Stimulated activated CD8-positive, alpha-beta memory T cell treated with anti-CD3 and anti-CD28 coated beads, Interleukin-12 subunit alpha, Interleukin-12 subunit beta, amount 100 ng/mL, for 4 hours (primary cell): ENCODE measurements at places on chromosomes 5 and 9.

GRCh38 chr9:1231998-1232919 is 182.1 kb downstream of the DMRT2 start:
- no peak for DNase-seq

GRCh38 chr9:20692554-20692953 is 8.5 kb downstream of the FOCAD start:
- no peak for DNase-seq

DNA sequence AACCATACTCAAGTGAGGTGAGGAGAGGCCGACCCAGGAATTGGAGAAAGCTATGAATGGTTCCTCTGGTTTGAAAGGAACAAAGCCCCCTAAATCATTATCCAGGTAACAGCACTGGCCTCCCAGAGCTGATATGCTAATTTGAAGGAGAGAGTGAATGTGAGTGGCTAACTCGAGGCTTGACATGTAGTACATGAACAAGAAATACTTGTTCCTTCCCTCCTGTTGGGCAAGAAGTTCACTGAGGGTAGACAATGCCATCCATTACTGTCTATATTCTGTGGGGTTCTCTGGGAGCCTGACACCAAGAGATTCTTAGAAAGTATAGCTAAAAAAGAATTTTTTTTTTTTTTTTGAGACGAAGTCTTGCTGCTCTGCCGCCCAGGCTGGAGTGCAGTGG is 32.5 kb upstream of the ZNF354A start:
- no peak for DNase-seq

- DNase-seq = no peak
Measured at GRCh38 chr9:105232207-105232606, 12.2 kb upstream of the SLC44A1 start.

DNA sequence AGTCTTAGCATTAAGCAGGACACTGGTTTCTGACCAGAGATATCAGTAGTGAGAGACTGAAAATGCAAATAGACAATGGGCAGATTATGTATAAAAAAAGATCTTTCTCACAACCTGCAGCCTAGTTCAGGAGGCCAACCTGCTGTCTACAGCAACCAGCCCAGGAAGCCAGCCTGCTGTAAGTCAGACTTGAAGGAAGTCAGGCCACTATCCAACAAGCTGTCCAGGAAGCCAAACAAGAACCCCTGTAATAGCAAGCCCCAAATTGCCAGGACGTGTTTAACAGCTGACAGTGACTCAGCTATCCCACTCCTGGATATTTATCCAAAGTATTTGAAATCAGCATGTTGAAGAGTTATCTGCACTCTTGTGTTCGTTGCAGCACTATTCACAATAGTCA is 121.8 kb upstream of the SPIN1 start:
- DNase-seq = no peak

GRCh38 chr5:157599565-157599964 is 24.0 kb upstream of the ADAM19 start:
- no peak for DNase-seq

- DNase-seq = no peak
Measured at GRCh38 chr5:180009581-180009980, 62.0 kb downstream of the RNF130 start.

DNA sequence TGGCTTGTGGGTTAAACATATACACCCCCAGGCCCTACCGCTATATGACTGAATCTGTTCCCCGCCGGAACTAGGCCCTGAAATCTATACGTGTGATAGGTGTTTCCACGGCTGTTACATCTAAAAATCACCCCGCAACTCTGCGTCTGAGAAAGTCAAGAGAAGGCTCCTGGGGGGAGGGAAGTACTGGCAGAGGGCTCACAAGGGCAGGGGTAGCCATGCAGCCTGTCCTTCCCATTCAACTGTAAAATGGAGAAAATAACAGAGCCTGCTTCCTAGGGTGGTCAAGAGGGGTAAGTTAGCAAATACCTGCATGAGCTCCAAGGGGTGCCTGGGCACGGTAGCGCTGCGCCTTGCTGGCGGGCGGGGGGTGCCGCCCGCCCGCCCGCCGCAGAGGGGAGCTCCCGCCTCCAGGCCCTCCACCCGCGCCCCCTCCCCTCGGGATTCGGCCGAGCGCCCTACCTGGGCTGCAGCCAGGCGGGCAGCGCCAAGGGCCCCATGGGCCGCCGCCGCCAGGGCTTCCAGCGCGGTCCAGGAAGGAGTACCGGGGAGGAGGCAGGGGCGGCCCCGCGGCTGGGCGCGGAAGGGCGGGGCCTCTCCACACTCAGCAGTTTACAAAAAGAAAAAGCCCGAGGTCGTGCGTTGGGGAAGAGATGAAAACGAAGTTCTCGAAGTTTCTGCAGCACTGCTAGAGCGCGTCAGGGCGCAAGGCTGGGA is at the start of gene HACD4:
TSS of gene HACD4 (minus strand) at position 550 of the 717 bp plus-strand sequence. CDS start at position 500, 50 bp downstream.
- DNase-seq = peak; percentile 47

DNA sequence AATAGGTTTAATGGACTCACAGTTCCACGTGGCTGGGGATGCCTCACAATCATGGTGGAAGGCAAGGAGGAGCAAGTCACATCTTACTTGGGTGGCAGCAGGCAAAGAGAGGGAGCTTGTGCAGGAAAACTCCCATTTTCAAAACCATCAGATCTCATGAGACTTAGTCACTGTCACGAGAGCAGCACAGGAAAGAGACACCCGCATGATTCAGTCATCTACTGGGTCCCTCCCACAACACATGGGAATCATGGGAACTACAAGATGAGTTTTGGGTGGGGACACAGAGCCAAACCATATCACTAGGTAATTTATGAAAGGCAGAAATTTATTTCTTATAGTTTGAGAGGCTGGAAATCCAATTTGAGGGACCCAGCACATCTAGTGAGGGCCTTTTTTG is 40.0 kb downstream of the MTREX start:
- DNase-seq = no peak

DNA sequence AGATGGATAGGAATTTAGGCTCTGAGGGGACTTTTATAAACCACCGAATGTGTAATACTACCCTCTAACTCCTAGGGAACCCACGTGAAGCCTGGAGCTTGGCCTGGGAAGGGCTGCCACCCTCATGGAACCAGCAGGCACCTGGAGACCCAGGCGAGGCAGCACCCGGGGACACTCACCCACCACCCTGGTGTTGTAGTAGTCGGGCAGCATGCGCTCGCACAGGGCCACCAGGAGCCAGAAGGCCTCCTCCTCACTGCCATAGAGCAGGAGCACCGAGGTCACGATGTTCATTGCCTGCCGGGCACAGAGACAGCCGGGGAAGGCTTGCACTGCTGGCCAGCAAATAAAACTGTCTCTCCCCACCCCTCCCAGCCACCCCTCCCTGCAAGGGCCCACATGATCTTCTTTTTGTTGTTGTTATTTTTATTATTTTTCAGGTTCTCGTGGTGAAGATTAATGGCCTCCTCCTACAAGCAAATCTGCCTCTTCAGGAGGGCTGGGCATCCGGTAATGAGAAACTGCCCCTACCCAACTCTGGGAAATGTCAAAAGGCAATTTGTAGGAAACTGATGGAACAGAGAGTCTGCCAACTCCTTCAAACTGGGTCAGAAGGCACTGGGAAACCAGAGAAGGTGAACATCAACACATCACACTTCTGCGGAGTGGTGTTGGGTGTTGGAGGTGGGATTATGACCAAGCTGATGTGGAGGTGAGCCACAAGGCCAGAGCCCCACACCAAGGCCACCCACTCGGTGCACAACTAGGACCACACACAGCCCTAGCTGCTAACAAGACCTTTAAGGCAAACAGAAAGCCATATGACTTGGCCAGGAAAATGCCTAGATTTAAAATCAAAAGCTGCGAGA is 17.4 kb upstream of the MRNIP start:
- no peak for DNase-seq

GRCh38 chr9:91837981-91838731 is 111.9 kb downstream of the ROR2 start:
- no peak for DNase-seq

- DNase-seq = no peak
Measured at GRCh38 chr5:146173597-146173996, 8.9 kb downstream of the LARS1 start.

- DNase-seq = no peak
Measured at GRCh38 chr9:95230046-95230445, 87.5 kb downstream of the FANCC start.

GRCh38 chr5:83255268-83255667 is 177.9 kb downstream of the XRCC4 start:
- DNase-seq = no peak

DNA sequence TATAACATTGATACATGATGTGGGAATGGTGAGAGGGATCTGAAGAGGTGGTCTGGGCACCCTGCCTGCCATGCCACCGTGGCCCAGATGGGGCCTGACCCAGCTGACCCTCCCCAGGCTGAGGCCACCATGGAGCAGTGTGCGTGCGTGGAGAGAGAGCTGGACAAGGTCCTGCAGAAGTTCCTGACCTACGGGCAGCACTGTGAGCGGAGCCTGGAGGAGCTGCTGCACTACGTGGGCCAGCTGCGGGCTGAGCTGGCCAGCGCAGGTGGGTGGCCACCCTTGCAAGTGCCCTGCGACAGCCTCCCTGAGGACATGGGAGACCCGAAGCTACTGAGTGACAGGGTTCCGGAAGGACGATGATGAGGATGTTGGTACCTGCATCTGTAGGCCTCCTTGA is 7.2 kb downstream of the RMND5B start:
- no peak for DNase-seq

GRCh38 chr5:67301285-67301903 is 104.8 kb upstream of the CD180 start:
- DNase-seq = no peak

- no peak for DNase-seq
Measured at GRCh38 chr9:126957687-126958053, 43.1 kb downstream of the RALGPS1 start.

DNA sequence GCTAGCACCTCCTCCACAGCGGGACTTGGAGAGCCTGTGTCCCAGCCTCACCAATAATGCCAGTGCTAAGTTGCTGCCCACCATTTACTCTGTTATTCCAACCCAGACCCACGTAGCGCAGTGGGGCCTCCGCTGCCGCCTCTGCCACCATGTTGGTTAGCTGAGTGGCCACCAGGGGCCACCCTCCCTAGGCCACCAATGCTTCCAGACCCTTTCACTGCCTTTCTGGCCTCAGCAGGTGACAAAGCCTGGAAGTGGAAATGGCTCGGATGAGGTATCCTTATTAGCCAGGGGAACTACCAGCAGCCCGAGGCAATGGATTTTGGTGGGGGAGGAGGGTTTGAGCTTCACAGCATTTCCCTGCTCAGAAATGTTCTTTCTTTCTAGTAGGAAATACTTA is 110.1 kb downstream of the OSTF1 start:
- DNase-seq = no peak

DNA sequence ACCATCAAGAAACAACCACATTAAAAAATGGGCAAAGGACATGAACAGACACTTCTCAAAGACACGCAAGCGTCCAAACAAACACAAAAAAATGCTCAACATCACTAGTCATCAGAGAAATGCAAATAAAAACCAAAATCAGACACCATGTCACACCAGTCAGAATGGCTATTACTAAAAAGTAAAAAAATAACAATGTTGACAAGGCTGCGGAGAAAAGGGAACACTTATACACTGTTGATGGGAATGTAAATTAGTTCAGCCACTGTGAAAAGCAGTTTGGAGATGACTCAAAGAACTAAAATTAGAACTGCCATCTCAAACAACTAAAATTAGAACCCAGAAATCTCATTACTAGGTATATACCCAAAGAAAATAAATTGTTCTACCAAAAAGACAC is 80.4 kb downstream of the CAAP1 start:
- DNase-seq = no peak

DNA sequence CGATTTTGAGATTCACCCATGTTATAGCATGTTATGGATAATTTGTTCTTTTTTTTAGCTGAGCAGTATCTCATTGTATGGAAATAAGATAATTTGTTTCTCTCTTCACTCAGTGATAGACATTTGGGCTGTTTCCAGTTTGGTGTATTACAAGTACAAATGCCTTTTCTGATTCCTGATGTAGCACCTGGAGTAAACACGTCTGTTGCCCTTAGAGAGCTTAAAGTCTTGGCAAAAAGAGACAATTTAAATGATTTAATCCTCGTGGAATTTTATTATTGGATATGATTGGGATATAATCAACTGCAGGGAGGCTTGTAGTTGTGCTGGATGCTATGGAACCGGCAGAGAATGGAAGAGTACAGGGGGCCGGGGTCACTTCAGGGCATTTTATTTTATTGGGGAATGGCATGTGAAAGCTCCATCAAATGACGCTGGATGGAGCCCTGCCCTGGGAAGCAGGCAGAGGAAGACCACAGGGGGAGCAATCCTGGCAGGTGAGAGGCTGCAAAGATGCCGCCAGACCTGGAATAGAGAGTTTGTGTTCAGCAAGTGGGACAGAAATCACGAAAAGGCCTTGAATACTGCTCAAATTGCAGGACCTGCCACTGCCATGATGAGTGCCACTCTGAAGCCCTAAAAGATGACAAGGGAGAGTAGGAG is 31.0 kb upstream of the TGFBI start:
- DNase-seq = no peak

GRCh38 chr5:96962540-96962991 is 26.7 kb downstream of the LNPEP start:
- DNase-seq = no peak

GRCh38 chr5:29889051-29889450 is 1304.4 kb upstream of the CDH6 start:
- DNase-seq = no peak

- no peak for DNase-seq
Measured at GRCh38 chr5:39775086-39775796, 350.5 kb upstream of the DAB2 start.

DNA sequence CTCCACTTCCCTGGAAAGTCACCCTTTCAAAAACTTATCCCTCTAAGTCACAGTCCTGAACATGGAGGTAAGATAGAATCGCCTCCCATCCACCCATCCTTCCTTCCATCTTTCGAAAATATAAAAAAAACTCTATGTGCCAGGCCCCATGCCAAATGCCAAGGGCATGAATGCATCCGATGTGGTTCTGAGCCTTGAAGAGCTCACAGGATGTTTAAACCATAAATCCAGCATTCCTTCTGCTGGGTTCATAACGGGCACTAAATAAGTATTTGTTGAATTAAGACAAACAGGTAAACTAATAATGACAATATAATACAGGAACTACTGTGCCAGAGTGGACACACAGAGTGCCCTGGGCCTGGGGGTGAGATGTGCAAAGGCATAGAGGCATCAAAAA is 147.3 kb downstream of the TTLL11 start:
- DNase-seq = no peak

DNA sequence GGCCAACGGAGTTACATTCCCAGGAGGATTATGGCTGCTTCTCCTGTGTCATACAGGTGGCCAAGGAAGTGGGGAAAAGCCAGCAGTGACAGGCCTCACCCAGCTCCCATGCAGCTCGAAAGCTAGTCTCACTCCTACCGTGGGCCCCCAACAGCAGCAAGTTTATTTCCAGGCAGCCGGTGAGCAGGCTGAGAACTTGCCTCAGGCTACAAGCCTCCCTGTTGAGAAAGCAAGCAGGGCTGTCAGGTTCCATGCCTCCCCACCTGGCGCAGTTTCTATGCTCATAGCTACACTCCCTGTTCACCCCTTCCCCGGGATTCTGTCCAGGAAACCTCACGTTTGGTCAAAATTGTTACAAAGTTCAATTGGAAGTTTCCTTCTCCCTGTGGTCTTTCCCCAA is 27.5 kb upstream of the DNAH5 start:
- no peak for DNase-seq

- DNase-seq = no peak
Measured at GRCh38 chr9:102072059-102072764, 333.8 kb upstream of the GRIN3A start.
